ENCODE measurements at places on chromosomes 16 and 17.
A peak's percentile ranks its signal among the peaks of the same experiment; 100 is the strongest.

DNA sequence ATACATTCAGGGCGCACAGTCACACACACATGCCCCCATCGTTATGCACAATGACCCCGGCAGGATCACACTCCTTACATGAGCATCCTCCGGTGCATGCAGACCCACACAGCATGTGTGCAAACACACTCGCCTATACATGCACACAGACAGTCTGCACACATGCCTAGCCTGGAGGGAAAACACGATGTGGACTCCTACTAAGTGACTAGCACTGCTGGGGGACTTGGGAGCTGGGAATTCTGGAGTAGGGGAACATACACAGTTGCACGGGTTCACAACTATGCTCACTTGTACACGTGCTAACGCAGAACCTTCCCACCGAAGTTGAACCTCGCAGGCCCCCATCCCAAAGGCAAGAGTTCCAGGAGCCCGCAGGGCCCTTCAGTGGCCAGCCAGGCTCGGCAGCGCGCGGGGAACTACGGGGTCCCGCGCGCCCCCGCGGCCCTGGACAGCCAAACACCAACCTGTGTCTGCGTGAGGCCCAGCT lies 2.0 kb downstream of the DLX3 start:
- no peak for DNase-seq

DNA sequence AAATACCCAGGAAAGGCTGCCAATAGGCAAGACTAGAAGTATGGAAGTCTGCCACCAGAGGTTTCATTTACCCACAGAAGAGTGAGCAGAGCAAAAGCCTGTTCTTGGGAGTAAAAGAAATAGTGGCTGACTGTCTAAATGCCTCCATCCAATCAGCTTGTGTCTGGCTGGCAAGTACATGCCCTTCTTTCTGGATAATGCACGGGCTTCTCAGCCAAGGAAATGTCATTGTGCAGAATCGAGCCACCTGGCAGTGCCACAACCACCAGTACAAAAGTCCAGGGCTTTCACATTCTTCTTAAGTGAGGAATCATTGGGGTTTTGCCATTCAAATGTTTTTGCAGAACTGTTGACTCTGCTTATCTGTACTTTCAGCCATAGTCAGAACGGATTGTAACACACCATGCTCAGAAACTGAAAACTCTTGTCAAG lies 10.1 kb upstream of the ERCC4 start:
- no peak for DNase-seq

DNA sequence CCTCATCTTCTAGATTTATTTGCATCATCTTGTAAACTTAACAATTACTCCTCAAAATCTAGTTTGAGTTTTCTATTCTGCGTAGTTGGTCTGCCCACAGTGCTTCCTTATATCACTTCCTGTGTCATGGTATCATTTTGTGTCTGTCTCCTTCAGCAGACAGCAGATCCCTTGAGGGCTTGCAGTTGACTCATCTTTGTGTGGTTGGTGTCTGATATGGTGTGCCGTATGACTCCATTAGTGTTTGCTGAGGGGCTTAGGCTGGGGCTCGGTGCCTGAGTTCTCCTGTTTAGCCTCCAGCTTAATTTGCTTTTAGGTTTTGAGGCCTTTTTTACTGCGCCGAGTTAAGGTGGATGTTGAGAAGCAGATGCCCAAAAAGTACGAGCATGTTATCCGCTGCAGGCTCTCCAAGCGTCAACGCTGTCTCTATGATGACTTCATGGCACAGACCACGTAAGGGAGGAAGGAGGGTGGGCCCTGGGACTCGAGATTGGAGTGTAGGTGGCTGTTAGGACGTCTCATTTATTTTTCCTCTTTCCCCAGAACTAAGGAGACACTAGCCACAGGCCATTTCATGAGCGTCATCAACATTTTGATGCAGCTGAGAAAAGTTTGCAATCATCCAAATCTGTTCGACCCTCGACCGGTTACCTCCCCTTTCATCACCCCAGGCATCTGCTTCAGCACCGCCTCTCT lies 16.9 kb downstream of the SRCAP start:
- peak; percentile 87 for DNase-seq

DNA sequence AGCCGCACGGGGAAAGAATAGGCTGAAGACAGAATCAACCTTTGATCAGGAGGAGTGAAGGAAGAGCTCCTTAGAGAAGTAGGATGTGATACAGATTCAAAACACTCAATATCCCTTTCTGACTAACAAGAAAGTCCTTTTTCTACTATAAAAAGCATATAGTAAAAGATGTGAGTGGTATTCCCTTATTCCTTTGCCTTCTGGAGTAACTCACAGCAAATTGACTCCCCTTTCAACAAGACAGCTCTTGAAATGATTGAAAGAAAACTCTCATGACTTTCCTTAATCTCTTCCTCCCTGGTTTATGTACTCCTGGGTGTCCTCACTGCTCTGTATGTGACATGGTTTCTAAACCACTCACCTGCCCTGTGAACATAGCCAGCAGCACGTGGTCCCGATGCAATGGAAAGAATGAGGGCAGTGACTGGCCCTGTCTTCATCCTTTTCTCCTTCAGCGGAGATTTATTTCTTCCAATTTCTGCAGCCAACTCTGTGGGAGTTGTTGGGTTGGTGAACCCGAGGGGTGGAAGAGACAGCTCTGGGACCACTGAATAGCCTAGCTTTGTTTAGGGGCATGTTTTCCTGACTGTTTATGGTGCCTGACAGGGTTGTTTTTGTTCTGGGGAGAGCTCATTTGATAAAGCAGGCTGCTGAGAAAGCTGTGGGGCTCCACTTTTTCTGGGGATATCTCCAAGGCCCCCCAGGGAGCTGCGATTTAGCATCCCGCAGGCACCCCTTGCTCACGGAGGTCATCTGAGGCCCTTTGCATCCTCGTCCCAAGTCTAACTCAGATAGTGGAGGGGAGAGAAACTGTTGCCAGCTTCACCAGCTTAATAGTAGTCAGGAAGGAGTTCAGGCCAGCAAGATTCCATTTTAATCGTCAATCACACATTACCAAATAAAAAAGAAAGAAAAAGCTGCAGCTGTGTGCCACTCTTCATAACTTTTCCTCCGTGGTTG lies 46.7 kb downstream of the MAP2K6 start:
- DNase-seq, result no peak

GRCh38 chr16:22141767-22142166 lies 20.5 kb upstream of the SDR42E2 start:
- DNase-seq, result peak; percentile 56

GRCh38 chr17:33421933-33422332 lies 128.8 kb upstream of the ASIC2 start:
- no peak for DNase-seq

DNA sequence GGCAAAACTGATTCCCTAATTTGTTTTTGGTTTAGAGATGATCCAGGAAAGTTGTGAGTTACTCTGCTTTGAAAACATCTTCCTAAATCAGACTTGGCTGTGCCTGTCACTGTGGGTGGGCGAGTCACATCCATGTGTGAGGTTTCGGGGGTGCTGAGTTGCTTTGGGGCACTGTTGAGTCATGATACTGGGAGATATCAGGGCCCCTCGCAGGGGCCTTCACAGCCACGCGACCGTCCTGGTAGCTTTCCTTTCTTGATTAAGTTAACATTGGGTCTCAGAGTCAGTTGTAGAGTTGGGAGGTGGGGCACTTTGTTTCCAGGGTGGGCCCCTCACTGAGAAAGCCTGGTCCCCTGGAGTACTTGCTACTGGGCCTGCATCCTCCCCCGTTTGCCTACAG lies 58.3 kb upstream of the LGALS9 start:
- peak; percentile 45 for DNase-seq

GRCh38 chr17:3986270-3986938 lies 22.2 kb upstream of the ATP2A3 start:
- DNase-seq, result no peak

DNA sequence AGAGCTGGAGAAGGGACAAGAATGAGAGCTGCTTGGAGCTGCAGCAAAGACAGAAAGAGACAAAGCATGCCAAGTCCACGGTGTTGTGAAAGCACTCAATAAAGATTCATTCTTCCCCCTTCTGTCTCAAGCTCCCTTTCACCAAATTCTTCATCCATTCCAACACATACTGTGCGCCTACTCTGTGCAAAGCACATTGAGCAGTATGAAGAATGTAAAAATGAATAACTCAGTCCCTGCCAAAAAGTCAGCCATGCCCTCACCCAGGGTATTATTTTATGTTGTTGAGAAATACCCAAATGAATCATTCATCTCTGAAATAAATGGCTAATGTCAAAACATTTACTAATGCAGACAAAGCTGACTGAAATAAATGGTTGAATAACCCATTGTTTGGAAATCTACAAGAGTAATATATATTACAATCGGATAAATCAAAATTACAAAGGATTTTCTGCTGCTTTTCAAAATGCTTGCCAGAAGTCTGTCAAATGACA lies 282.9 kb upstream of the IRX5 start:
- no peak for DNase-seq

GRCh38 chr16:83338941-83339340 lies 468.8 kb upstream of the HSBP1 start:
- DNase-seq, result peak; percentile 77

DNA sequence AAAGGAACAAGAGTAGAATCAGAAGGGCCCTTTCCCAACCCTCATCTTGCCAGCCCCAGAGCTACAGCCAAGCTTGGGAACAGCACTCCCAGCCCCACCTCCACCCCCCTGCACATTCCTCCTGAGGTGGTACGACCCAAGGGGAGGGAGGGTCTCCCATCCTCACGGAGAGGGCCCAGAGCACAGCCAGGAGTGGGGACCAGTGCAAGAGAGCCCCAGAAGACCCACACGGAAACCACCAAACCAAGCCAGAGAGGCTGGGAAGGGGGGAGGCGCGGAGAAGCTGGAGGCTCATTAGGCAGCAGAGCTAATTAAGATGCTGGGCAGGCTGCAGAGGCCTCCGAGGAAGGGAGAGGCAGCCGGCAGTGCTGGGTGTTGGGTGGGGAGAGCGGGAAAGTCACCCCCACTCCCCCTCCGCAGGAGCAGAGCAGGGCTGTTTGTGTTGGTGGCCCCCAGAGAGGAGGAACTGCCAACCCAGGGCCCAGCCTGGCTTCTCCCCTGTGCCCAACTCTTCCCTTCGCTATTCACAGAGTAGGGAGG lies 2.4 kb downstream of the CACNB1 start:
- no peak for DNase-seq

DNA sequence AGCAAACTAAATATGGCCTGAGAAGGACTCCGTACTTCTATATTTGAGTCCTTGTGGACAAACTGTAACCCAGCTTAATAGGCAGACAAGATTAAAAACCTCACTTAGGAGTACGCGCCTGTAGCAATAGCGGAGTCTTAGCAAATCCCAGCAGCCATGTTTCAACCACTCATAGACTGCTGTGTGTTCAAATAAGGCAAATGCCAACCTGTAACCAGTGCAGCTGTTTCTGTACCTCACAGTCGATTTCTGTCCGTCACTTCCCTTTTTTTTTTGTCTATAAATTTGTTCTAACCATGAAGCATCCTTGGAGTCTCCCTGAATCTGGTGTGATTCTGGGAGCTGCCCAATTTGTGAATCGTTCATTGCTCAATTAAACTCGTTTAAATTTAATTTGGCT lies 30.2 kb downstream of the TANC2 start:
- no peak for DNase-seq

- DNase-seq, result no peak
Observed at GRCh38 chr16:23172583-23172982, 10.0 kb upstream of the SCNN1G start.

DNA sequence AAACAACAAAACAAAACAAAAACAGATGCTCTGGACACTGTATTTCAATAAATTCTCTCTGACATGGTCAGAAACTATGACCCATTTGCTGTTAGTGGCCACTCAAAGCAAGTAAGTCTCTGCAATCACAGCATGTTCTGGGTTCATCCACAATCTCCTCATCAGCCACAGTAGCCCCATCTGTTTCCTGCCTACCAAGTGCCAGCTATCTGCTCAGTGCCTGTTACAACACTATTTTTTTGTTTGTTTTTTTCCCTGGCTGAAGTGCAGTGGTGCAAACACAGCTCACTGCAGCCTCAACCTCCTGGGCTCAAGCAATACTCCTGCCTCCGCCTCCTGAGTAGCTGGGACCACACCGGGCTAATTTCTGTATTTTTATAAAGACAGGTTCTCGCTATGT lies 137.9 kb downstream of the SOX9 start:
- DNase-seq, result no peak

GRCh38 chr16:14198572-14198971 lies 127.5 kb downstream of the MRTFB start:
- no peak for DNase-seq

- no peak for DNase-seq
Observed at GRCh38 chr17:9205520-9206409, 184.5 kb downstream of the NTN1 start.

DNA sequence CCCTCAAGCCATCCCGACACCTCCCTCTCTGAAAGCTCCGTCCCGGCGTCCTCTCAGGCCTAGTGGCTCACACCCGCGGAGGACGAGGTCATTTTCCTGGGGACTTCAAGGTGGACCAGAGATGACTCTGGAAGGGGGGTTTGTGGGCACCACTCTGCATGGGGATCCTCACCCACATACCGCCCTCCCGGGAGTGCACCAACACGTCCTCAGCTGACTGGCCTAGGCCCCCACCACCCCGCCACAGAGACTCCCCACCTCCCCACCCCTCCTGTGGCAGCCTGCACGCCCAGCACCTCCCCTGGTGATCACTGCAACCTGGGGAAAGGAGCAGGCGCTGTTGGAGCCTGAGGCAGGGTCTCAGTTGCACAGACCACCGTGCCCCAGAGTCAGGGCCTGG lies 2.4 kb upstream of the SOX8 start:
- no peak for DNase-seq

DNA sequence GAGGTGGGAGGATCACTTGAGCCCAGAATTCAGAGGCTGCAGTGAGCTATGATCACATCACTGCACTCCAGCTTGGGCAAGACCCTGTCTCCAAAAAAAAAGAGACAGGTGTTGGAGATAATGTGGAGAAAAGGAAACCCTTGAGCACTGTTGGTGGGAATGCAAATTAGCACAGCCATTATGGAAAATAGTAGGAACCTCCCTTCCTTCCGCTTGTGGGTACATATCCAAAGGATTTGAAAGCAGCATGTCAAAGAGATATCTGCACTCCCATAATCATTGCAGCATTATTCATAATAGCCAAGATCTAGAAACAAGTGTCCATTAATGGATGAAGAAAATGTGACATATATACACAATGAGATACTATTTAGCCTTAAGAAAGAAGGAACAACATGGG lies 9.7 kb upstream of the ADCY7 start:
- no peak for DNase-seq

DNA sequence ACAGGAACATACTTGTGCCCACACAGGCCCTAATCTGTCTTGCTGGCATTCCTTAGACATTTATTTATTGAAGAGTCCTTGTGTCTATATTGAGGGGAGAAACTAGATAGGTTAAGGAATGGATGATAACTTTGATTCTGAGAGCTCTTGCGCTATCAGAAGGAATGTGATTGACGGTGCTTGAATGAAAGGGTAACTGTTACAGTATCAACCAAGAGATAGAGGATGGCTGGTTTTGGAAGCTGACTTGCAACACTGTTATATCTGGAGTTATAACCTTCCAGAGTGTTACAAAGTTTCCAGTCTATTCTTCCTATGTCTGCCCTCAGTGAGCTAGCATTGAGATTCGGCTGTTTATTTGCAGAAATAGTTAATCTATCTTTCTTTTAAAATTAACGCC lies 36.5 kb downstream of the PRKCA start:
- DNase-seq, result no peak

Data from ELR (cell line).